ENCODE measurements at places on chromosomes 7 and 10.

DNA sequence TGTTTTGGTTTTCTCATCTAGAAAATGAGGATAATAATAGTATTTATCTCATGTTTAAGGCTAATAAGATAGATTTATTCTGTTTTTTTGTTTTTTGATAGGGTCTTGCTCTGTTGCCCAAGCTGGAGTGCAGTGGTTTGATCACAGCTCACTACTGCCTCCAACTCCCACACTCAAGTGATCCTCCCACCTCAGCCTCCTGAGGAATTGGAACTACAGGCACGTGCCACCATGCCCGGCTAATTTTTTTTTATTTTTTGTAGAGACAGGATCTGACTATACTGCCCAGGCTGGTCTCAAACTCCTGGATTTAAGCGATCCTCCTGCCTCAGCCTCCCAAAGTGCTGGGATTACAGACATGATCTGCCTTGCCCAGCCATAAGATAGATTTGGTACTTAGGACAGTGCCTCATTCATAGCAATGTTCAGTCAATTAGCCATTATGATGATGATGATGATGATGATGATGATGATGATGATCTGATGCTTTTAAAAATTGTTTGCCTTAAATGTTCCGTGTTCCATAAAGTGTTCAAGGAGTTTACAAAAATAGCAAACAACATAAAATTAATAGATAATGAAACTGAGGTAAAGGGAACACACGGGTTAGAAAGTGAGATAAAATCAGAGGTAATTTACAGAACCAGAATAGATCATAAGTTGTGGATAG lies 4.6 kb downstream of the WIPF3 start:
- DNase-seq = no peak

DNA sequence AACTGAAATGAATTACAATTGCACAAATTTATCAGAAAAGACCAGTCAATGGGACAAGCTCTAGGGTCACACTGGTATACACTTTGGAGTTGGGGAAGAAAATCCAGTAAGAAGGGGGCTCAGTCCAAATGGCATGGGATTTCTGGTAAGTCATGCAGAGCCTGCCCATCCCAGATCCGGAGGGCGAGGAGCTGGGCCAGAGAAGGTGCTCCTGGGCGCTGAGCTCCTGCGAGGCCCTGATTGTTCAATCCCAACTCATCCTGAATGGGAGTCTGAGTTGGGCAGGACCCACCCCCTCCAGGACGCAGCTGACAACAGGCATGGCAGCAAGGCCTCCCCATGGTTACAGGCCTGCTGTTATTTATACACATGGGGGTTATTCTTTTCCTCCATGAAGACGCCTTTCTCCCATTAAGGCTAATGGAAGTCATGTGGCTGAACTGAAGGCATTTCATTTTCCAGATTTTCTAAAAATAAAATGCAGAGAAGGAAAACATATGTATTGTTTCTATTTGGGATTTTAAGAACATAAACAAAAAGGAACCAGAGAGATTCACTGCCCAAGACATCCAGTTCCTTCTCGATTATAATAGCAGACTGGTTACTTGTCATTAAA lies 91.1 kb upstream of the ADAM12 start:
- DNase-seq = no peak

- no peak for DNase-seq
Observed at GRCh38 chr10:35191523-35191922, 64.9 kb downstream of the CREM start.

GRCh38 chr10:32949221-32949678 lies 8.8 kb downstream of the ITGB1 start:
- DNase-seq = no peak

DNA sequence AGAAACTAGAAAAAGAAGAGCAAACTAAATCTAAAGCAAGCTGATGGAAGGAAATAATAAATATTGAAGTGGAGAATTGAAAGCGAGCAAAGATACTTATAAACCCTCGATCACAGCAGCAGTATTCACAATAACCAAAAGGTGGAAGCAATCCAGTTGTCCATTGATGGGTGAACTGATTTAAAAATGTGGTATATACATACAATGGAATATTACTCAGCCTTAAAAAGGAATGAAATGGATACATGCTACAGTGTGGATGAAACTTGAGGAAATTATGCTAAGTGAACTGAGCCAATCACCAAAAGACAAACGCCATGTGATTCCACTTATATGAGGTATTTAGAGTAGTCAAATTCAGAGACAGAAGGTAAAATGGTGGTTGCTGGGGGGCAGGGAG lies 17.5 kb downstream of the ZCCHC24 start:
- no peak for DNase-seq

- peak; percentile 87 for DNase-seq
Observed at GRCh38 chr7:126483972-126484371, 768.8 kb downstream of the GRM8 start.

- no peak for DNase-seq
Observed at GRCh38 chr7:133549633-133550032, 296.8 kb downstream of the EXOC4 start.

DNA sequence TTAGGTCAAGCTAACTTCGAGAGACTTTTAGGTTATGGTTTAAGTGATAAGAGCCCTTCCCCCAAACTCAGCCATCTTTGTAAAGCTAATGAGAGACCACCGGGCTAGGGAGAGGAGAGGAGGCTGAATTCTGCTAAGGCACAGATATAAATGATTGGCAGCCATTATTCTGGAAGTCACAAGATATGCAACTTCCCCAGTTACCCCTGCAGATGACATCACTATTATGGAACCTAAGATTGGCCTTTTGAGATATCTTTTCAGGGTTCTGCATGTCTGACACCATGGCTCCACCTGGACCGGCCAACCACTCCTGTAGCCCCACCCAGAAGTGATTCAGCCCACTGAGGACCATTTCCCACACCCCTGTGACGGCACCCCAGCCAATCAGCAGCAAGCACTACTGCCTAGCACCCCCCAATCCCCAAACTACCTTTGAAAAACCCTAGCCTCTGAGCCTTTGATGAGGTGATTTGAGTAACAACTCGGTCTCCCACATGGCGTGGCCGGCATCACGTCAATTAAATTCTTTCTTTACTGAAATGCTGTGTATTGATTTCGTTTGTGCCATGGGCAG lies 14.4 kb downstream of the VIPR2 start:
- no peak for DNase-seq

GRCh38 chr10:917999-918398 lies 13.5 kb downstream of the LARP4B start:
- DNase-seq = no peak

- no peak for DNase-seq
Observed at GRCh38 chr10:132609211-132609610, 71.6 kb downstream of the INPP5A start.

DNA sequence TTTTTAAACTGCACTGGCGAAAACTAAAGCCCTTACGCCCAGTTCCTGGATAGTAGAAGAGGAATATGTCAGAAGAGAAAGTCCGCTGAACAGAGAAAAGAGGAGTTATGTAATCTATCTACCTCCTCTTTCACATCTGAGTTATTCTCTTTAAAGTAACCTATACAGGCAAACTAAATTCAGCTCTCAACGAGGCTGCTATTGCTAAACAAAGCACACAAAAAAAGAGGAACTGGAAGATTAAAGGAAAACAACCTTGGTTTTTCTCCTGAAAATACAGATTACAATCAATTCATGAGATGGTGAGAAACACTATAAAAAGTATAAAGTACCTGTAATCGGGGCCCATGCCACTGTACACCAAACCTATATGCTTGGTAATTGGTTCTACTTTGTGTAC lies 5.8 kb downstream of the PSMA2 start:
- no peak for DNase-seq
